NCI-H2107 (cell line): ENCODE measurements at places on chromosomes 3 and 15.

- DNase-seq = no peak
Measured at GRCh38 chr15:88074386-88074785, 182.2 kb downstream of the NTRK3 start.

DNA sequence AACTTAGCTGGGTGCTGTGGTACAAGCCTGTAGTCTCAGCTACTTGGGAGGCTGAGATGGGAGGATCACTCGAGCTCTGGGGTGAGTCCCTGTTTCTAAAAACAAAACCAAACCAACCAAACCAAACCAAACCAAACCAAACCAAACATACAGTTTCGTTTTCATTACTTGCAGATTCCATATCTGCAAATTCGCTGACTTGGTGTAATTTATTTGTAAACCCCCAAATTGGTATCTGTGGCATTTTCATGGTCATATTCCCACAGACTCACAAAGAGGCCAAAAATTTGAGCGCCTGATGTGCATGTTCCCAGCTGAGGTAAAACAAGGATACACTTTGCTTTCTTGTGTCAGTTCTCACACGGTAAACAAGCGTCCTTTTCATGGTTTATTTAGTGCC is 1138.3 kb downstream of the ROBO1 start:
- no peak for DNase-seq

DNA sequence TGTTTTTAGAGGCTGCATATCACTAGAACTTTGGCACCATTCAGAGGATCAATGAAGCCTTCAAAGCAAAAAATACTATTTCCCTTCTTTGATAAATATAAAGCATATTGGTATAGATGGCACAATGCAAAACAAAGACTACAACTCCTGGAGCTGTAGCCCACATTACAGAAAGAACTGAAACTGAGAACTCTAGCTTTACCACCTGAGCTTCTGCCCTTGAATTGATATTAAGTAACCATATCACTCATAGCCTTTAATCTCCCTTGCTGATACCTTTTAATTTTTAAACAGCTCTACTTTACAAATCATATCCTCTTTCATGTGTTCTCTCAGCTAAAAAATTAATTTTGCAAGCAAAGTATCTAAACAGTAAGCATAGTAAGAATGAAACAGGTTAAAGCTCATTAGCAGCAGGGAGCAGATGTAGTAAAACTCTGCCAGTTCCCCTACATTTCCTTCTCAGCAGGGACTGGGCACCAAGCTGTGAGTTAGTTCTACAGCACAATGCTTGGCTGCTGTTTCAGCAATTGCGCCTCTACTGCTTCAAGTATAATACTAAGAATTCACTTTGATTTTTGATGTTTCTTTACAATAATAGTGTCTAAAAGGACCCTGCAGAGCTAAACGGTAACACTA is 97.9 kb upstream of the NANOGP8 start:
- DNase-seq = no peak

DNA sequence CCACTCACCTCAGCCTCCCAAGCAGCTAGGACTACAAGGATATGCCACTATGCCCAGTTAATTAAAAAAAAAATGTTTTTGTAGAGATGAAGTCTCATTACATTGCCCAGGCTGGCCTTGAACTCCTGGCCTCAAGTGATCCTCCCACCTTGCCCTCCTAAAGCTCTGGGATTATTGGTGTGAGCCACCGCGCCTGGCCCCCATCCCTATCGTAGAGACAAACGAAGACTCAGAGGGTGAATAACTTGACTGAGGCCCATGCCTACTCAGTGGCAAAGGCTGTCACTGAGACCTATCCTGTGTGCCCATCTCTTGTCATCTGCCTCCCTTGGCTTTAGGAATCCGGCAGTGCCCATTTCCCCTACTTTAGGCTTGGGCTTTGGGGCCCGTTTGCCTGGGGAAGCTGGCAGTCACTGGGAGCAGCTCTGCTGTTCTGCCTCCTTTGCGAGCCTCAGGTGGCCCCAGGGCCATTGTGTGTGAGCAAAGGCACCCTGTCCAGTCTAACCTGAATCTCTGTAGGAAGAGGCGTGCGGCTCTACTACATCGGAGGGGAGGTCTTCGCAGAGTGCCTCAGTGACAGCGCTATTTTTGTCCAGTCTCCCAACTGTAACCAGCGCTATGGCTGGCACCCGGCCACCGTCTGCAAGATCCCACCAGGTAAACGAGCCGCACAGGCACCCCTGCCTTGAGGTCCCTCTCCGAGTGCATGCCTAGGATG is 70.1 kb downstream of the AAGAB start:
- no peak for DNase-seq
